ENCODE measurements at places on chromosomes 6 and 20. TPM values are rescaled to one million over a fixed set of nuclear protein-coding genes. Genes with fewer than 3 reads are reported as not detected.

FAM217A gene
- not detected for total RNA-seq

DNAH8 gene
- total RNA-seq, result 0.06 TPM

ABRACL gene
- total RNA-seq, result 37.6 TPM

ENPP1 gene
- 5.1 TPM for total RNA-seq

C20orf204 gene
- total RNA-seq, result 2.1 TPM

DNA sequence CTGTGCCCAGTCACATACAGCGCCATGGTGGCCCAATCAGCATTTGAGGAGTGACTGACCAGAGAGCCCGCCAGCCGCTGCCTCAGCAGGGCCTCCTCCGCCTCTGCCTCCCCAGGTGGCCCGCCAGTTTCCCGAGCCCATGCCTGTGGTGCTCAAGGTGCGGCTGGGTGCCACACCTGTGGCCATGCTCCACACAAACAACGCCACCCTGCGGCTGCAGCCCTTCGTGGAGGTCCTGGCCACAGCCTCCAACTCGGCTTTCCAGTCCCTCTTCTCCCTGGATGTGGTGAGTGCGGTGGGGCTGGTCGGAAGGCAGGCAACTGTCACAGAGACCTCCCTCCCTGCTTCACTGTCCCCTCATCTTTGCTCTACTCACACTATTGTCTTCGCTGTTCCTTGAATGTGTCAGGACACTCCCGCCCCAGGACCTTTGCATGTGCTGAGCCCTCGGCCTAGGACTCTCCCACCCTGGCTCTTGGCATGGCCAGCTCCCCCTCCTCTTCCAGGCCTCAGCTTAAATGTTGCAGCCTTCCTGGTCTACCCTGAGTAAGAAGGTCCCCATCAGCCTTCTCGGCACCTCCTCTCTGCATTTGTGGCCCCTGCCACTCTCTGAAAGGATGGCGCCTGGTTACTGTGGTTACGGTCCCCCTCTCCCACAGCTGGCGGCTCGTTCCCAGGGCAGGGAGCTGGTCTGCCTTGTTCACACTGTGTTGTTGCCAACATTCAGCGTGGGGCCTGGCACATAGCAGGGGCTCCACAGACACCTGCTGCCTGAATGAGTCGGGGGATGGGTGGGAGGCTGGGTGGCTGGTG lies 11.8 kb upstream of the BPIFB6 start:
- DNase-seq, result no peak

- no peak for DNase-seq
Measured at GRCh38 chr6:91715171-91715805, 1128.4 kb upstream of the MAP3K7 start.

- no peak for DNase-seq
Measured at GRCh38 chr20:37095108-37095598, 644 bp downstream of the RBL1 start.

- no peak for DNase-seq
Measured at GRCh38 chr6:45472382-45472781, 94.6 kb upstream of the SUPT3H start.

- DNase-seq, result no peak
Measured at GRCh38 chr20:51637241-51637640, 94.7 kb upstream of the NFATC2 start.

DNA sequence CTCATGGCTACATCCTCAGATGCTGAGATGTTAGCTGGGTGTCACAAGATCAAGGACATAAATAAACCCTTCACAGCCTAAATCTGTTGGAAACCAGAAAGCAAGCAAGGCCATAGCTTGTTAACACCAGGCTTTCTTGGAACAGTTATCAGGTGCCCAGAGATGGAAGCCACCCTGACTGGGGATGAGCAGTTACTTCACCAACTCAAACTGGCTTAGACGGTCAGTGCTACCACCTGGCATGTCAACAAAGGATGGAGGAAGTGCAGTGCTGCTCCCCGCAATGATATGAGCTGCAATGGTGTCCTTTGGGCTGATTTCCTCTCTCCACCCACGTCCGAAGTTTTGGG lies 28.9 kb upstream of the SMIM29 start:
- no peak for DNase-seq

TRIM31 gene
- 0.11 TPM for total RNA-seq

- DNase-seq, result no peak
Measured at GRCh38 chr6:21914121-21914973, 320.8 kb downstream of the SOX4 start.

GRCh38 chr20:9177278-9177677 lies 108.4 kb downstream of the PLCB4 start:
- DNase-seq, result no peak

CMTR1 gene
- total RNA-seq, result 36.4 TPM

CST5 gene
- total RNA-seq, result not detected
